ENCODE measurements at places on chromosomes 6 and 20.

- DNase-seq: no peak
Observed at GRCh38 chr6:149489967-149490366, 5.2 kb upstream of the ZC3H12D start.

- no peak for DNase-seq
Observed at GRCh38 chr6:87670707-87671106, 31.3 kb downstream of the AKIRIN2 start.

DNA sequence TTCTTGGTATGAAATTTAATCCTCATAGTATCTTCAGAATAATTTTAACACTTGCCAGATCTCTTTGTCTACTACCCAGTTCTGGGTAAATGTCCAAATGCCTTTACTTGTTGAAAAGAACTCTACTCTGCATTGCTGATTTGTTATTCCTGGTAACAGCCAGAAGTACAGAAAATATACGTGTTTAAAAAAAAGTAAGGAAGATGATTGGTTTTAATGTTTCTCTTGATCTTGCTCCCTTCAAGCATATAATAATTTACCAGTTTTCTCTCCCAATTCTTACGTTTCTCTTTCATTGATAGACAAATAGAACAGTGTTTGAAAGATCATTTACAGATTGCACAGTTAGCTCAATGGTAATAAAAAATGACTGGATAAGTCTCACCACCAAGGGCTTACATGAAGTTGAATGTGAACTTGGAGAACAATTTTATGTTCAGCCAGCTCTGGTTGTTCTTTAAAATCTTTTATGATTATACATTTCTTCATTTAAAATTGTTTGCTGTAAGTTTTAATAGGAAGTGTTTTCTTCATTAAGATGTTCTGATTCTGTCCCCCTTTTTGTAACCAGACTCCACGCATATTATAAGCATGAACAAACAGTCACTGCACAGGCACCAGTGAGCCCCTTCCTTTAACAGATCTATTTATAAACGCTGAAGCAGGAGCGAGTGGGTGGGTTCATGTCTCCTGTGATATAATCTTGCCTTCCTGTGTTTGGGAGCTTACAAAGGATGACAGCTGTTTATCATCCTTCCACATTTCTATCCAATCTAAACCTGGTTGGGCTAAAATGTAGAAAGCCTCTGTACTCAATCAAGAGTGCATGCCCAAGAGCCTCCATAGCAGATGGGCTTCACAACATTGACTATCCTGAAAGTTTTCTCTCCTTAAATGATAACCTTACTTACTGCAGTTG, 299.5 kb downstream of the PRL start:
- peak; percentile 19 for DNase-seq

GRCh38 chr6:6560909-6561308, 27.6 kb upstream of the LY86 start:
- DNase-seq: no peak

- no peak for DNase-seq
Observed at GRCh38 chr6:46677314-46677654, 10.4 kb upstream of the TDRD6 start.

DNA sequence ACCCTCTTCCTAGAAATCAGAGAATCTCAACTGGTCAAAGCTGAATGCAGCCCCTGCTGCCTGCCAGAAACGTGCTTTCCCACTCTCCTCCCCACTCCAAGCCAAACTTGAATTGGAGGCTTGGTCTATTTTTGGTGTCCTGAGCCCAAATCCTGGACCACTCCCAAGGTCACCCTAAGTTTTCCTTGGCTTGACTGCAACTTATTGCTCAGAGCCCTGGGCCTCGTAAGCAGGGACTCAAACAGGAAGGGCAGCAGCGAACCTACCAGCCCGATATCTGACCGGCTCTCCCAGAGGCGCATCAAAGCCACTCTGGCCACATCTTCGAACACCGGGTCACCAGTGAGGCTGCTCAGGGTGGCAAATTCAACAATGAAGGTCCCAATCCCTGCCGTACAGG, 12.7 kb downstream of the EDEM2 start:
- no peak for DNase-seq

- no peak for DNase-seq
Observed at GRCh38 chr20:63886054-63886419, 8.9 kb upstream of the DNAJC5 start.

- DNase-seq: no peak
Observed at GRCh38 chr6:82111818-82112217, 135.7 kb downstream of the IBTK start.

DNA sequence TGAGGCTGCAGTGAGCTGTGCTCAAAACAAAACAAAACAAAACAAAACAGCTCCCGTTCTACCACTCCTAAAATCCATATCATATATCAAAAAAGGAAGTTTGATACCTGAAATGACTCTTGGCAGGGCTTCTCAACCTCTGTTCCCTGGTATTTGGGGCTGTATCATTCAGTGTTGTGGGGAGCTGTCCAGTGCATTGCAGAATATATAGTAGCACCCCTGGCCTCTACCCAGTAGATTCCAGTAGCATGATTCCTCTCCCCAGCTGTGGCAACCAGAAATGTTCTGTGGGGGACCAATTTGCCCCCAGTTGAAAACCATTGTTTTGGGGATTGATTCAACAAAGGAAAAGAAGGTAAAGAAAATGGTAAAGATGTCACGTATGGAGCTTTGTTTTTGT, 238.9 kb downstream of the PRL start:
- no peak for DNase-seq

- no peak for DNase-seq
Observed at GRCh38 chr6:136763716-136764516, 28.4 kb downstream of the MAP3K5 start.

DNA sequence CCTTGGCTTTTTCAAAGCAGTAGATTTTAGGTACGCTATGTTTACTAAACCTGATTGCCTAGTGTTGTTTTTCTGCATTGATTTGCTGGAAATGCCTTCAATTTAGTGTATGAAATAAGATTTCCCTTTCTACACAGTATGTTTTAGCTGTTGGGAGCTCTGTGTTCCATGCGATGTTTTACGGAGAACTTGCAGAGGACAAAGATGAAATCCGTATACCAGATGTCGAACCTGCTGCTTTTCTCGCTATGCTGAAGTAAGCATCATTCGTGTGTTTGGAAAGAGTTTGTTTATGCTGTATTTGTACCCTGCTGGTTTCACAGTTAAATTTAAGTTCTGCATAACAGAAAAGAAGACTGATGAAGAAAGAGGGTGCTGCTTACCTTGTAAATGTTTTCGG, 1.9 kb downstream of the BTBD3 start:
- no peak for DNase-seq

DNA sequence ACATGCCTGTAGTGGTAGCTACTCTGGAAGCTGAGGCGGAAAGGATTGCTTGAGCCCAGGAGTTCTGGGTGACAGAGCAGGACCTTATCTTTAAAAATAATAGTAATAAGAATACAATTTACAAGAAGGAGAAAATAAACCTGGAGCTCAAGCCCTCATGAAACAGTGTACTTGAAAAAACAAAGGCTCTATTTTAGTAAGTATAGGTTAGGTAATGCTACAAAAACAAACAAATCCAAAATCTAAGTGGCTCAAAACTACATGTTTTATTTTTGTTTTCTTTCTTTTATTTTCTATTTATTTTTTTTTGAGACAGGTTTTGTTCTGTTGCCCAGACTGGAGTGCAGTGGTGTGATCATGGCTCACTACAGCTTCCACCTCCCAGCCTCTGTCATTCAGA, 57.6 kb upstream of the SLC23A2 start:
- DNase-seq: no peak

GRCh38 chr6:6686748-6687601, 98.5 kb downstream of the LY86 start:
- DNase-seq: peak; percentile 95

DNA sequence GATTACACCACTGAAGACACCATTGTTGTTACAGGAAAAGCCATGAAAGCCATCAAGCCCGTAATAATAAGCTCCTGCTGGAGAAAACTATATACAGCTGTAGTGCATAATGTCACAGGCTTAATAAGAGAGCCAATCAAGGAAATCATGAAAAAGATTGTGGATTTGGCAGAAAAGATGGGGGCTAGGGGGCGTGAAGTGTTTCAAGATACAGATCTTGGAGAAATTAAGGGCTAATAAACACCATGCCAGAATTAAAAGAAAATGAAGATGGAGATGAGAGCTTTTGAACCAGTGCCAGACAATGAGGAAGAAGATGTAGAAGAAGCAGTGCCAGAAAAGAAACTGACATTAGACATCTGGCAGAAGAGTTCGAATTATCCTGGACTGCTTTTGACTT, 43.2 kb upstream of the DTNBP1 start:
- no peak for DNase-seq

DNA sequence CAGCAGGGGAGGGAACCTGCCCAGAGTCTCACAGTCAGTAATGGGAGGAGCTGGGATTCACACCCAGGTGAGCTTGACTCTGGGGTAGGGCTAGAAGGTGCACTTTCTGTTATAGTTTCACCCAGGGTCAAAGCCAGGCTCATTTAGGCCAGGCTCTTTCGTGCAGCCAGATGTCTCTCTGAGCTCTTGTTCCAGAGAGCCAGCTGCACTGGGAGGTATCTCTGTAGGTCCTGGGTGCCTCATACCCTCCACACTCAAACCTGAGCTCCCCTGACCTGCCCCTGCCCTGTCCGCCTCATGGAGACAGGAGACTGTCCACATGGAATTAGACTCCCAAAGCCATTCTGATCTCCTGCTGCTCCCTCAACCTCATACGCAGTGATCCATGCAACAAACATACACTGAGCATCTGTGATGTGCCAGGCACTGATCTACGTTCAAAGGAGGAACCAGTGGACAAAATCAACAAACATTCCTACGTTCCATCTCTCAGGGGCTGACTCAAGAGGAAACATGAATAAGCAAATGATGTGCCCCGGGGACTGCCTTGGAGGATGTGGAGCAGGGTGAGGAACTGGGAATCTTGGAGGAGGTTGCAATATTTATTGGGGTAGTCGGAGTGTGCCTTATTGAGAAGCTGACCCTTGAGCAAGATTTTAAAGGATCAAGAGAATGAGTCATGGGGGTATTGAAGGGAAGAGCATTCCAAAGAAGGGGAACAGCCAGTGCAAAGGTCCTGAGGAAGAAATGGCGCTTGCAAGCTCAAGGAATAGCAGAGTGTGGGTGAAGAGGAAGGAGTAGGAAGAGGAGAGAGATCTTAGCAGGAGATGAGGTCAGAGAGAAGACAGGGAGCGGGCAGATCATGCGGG, 71.3 kb upstream of the TOX2 start:
- DNase-seq: no peak

GRCh38 chr20:36434383-36434782, 106.9 kb upstream of the MYL9 start:
- DNase-seq: no peak

DNA sequence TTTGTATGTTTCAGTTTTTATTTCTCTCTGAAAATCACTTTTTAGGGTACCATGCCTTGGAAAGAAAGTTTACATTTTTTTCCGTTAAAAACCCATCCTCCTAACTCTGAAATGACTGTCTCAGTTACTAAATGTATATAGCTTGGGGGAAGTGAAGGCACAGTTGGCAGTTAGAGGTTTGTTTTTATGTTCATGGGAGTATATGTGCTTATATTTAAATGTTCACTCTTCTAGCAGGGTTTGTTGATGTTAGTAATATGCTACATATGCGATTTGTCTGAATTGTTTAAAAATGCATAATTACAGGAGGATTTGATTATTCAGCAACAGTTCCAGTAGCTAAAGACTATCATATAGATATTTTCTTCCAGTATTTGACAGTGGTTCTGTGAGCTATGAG, 31.1 kb downstream of the CDKAL1 start:
- no peak for DNase-seq

GRCh38 chr6:42168650-42169049, 4.5 kb upstream of the GUCA1A start:
- DNase-seq: no peak

DNA sequence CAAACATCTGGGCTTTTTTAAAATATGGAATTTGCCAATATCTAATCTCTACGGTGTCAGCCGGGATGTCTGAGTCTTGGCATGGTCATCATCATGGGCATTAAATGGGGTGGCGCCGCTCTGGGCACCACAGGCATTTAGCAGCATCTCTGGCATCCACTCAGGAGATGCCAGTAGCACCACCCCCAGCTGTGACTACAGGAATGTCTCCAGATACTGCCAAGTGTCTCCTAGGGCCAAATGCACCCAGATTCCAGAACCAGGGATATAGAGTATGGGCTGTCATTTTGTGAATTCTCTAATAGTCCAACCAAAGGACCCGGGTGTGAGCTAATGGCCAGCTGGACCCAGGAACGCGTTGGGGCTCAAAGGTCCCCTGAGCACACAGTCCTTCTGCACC, 361.0 kb downstream of the TAF4 start:
- DNase-seq: no peak

GRCh38 chr6:80488190-80488589, 381.7 kb downstream of the BCKDHB start:
- DNase-seq: no peak

DNA sequence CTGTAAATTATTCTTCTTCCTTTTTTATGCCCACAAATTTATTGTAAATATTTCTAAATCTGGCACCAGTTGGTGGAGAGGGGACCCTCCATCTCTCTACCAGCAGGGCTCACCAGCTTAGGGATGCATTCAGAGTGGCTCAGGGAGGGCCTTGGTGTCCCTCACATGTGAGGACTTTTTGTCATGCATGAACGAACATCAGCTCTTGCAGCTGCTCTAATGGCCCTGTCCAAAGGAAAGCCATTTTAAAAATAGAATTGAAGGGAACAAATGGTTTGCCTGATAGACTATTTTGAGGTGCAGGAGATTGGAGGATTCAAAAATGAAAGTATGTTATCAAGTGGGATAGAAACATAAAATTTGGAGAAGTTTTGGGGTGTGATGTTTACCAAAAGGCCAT, 37.5 kb upstream of the KLHL31 start:
- peak; percentile 26 for DNase-seq

- DNase-seq: no peak
Observed at GRCh38 chr20:46305331-46305972, 2.8 kb downstream of the CDH22 start.

- no peak for DNase-seq
Observed at GRCh38 chr20:55242853-55243252, 762.5 kb downstream of the CBLN4 start.

DNA sequence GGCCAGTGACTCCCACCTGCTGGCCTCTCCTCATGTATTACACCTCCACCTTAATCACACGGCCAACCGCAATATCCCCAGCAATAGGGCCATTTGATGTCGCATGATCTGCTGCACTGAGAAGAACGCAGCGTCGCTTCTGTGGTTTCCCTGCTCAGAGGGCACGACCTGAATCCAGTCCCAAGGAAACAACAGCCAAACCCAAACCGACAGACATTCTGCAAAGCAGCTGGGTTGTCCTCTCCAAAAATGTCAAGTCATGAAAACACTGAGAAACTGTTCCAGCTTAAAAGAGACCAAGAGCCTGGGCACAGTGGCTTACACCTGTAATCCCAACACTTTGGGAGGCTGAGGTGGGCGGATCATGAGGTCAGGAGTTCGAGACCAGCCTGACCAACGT, 7.5 kb upstream of the BPI start:
- DNase-seq: no peak

DNA sequence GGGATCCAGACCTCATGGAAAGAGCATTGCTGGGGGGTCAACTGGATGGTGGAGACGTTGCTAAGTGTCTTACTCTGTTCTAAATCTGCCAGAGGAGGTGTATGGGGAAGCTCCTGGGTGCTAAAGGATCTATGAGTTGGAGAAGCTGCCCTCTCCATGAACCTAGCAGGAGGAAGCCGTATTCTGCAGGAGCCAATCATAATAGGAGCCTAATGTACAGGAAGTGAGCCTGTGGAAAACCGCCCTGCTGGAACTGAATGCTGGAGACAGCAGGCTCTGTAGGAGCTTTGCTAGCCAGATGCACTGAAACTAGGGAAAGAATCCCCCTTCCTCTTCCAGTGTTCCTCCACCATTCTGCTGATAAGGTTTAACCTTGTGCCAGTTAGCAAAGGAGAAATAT, 10.9 kb downstream of the CASP8AP2 start:
- no peak for DNase-seq

- DNase-seq: no peak
Observed at GRCh38 chr6:70080443-70081070, 214.2 kb downstream of the COL19A1 start.

All from SHP77 treated with DMSO at 0.1 percent for 48 hours (cell line).